GM13976 (cell line): ENCODE measurements at places on chromosomes 7 and 10.

DNA sequence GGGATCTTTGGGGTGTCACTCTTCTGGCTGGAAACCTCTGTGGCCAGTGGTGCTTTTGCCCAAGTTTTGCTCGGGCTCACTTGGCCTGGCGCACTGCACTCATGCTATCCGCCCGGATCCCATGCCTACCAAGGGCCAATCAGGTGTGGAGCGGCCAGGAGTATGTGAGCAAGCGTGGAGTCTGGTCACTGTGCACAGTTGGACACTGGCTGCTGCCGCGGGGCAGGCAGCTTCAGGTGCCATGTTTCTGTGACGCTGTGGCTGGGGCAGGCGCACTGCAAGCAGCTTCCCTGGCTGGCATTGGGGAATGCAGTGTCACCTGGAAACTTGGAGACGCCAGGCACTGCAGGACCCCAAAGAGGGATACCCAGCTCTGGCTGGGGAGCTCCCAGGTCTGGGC lies 45.3 kb downstream of the NEUROG3 start:
- DNase-seq = no peak

DNA sequence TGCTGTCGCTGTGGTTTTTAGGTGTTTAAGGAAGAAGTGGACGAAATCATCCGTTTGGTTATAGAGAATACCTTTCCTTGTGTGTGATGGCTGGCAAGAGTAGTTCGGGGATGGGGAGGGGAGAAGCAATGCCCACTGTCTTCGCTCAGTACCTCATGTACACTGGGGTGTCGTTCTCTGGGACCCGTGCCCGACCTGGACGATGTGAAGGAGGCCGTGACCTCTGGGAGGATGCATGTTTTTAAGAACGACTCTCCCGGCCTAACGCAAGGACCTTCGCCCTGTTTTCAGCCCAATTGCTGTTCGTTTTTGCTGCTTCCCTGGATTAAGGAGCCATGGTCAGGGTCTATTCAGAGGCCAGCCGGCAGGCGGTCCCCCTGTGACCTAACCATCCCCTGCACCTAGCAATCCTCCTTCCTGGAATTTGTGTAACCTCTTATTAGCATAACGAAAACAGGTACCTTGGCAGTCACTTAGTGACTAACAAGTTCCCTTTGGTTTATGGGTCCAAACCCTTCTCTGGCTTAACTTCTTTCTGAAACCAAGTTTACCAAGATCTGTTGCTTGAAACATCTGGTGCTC lies 1.3 kb downstream of the NFE2L3 start:
- peak; percentile 30 for DNase-seq

GRCh38 chr7:6165521-6166320 lies 106.7 kb downstream of the CYTH3 start:
- no peak for DNase-seq

DNA sequence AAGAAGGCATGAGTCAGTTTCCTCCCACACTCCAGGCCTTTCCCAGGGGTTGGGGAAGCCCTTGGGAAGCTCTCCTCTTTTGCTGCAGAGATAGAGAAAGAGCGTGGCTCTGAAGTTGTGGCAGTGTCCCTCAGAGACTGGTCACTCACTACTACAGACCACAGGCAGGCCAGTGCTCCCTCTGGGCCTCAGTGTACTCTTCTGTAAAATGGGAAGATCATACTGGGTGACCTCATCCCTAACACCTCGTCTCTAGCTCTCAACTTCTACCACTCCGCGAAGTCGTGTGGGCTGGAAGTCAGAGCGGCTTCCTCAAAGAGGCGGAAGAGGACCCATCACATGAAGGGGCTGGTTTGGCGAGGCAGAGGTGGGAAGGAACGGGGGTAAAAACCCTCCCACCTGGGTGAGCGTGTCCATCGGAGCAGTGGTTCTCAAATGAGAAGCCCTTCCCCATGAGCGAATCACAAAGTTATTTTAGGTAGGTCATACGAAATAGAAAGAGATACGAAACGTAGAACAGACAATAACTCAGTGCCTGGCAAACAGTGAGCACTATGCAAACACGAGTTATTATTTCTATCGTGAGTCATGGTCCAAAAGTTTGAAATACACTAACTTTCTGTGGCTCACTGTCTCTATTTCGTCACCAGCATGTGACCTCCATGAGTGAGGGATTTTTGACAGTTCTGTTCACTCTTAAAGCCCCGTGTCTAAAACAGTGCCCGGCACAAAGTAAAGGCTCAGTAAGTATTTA lies 32.7 kb downstream of the PRKAG2 start:
- DNase-seq = no peak

GRCh38 chr7:66379542-66380160 lies 174.5 kb downstream of the TPST1 start:
- DNase-seq = no peak

- DNase-seq = peak; percentile 57
Measured at GRCh38 chr10:86100581-86101061, 266.0 kb downstream of the GRID1 start.
